ENCODE measurements at places on chromosomes 11 and 22.

- DNase-seq = no peak
Measured at GRCh38 chr22:31646186-31647019, 15.6 kb downstream of the PISD start.

DNA sequence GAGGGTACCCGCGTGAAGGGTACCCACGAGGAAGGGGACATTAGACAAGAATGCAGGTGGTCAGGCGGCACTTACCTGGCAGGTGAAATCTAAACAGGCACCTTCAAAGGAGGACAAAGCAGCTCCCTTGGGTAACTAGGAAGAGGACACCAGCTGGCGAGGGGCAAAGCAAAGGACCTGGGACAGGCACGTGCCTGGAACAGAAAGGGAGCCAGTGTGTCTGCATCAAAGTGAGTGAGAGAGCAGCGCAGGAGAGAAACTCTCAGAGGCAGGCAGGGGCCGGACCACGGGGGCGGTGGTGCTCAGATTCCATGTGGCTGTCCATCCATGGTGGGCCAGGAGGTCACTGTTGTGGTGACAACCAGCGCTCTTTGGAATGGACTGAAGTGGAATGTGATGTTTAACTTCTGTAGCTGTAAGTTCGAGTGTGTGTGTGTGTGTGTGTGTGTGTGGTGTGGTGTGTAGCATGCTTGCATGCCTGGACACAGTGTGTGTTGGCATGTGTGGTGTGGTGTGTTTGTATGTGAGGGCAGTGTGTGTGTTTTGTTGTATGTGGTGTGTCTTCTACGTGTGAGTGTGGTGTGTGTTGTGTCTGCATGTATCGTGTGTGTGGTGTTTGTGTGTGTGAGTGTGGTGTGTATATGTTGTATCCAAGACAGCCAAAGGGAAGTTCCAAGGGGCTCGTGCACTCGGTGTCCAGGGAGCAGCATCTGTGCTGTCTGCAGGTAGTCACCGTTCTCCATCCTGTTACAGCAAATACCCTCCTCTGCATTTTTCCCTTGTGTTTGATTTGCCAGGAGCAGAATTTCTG is 86.4 kb downstream of the CDKN1C start:
- DNase-seq = peak; percentile 7

- DNase-seq = no peak
Measured at GRCh38 chr11:93942176-93942575, 79.0 kb upstream of the HEPHL1 start.

DNA sequence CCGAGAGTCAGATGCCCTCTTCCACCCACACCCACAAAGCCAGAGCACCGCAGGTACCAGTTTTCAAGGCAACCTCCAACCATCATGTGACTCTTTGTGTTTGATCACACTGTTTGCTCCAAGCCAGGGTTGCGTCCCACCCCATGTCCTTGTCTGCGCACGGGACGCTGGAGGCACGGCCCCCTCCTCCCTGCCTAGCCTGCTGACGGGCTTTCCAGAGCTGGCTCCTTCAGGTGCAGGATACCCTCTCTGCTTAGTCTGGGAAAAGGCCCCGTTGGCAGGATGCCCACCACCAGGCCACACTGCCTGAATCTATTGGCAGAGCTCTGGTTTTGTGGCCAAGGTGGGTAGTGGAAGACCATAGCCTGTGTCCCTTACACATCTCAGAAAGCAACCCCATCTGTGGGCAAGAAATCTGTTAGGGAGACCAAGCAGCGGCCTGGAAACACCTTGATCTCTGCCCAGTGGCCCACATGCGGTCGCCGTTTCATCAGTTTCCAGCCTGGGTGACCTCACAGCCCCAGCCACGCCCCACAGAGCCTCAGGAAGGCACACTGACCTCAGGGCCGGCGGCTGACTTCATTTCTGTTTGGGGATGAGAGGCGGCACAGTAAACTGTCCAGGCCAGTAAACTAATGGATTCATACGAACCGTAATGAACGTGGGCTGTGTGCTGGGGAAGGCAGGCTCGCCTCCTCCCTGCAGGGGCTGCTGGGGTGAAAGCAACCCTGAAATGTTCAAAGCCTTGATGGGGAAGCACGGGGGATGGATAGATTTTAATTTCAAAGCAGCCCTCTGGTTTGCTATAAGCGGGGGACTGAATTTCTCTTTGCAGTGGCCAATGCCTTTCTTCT is 25.8 kb downstream of the CDPF1 start:
- no peak for DNase-seq

DNA sequence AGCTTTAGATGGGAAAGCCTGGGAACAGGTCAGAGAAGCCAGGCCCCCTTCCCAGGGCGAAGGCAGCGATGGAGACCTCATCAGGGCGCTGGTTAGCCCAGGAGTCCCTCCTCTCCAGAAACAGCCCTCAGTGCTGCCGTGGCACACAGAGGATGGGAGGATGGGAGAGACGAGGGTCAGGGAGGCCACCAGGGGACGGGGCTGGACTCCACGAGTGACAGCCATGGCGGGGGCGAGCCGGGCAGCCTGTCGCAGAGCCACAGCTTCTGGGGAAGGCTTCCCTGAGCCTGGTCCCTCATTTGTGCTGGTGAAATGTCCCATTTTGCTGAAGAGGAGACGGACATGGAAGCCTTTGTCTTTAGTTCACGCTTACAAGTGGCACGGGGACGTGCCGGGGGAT is 1390.5 kb downstream of the TBC1D22A start:
- no peak for DNase-seq

- DNase-seq = no peak
Measured at GRCh38 chr11:80173371-80174136, 732.7 kb upstream of the TENM4 start.

DNA sequence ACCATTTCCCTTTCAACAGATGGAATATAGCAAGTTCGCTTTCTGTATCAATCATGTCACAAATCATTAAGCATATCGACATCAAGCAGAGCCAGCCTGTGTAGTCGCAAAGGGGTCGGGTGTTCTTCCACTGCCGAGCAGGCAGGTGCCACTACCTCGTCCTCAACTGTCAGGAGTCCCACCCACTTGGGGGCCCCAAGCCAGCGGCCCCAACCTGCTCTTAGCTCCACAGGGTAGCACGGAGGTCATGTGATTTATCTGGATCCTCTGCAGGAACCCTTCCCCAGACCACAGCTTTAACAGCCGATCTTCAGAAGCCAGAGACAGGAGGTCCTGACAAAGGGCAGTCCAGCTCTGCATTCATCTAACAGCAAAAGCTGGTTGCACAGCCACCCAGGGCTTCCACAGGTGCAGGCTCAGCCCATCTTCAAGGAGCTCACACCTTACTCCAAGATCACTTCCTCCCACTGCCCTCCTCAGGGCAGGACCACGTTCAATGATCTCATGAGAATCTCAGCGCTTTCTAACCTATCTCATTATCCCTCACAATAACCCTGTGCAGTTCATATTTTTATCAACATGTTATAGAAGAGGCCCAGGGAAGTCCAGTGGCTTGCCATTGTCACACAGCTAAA is 110.2 kb downstream of the TRIM29 start:
- DNase-seq = no peak

DNA sequence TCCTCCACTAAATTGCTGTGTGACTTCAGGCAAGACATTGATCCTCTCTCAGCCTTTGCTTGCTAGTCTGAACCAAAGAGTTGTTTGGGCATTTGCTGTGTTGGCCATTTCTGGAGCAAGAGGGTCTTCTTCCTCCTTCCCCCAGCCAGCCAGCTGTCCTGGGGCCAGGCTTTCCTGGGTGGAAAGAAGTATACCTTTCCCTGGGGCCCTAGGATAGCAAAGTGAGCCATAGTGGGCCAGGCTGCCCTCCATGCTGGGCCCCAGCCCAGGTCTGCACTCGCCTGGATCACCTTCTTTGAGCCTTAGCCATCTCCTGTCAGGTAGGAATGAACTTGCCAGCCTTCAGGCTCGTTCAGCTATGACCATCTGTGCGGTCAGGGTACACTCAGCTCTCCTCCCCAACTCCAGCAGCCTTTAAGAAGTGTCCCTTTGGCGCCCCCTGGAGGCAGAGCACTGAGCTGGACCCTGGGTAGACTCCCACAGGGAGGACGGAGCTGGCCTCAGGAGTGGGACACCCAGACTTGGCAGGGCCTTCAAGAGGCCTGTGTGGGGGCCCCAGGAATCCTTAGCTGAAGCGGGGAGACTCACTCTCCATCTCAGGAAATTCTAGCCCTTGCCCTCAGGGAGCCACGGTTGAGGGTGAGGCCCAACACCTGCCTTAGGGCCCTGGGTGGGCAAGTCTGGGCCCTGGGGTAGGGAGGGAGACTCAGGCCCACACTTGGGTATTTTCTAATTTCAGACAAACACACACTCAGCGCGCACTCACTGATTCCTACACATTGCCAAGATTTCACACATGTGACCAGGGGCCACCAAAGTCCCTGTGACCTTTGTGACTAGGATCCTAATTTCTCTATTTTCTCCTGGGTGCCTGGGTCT is 35.6 kb upstream of the TPBGL start:
- peak; percentile 91 for DNase-seq

DNA sequence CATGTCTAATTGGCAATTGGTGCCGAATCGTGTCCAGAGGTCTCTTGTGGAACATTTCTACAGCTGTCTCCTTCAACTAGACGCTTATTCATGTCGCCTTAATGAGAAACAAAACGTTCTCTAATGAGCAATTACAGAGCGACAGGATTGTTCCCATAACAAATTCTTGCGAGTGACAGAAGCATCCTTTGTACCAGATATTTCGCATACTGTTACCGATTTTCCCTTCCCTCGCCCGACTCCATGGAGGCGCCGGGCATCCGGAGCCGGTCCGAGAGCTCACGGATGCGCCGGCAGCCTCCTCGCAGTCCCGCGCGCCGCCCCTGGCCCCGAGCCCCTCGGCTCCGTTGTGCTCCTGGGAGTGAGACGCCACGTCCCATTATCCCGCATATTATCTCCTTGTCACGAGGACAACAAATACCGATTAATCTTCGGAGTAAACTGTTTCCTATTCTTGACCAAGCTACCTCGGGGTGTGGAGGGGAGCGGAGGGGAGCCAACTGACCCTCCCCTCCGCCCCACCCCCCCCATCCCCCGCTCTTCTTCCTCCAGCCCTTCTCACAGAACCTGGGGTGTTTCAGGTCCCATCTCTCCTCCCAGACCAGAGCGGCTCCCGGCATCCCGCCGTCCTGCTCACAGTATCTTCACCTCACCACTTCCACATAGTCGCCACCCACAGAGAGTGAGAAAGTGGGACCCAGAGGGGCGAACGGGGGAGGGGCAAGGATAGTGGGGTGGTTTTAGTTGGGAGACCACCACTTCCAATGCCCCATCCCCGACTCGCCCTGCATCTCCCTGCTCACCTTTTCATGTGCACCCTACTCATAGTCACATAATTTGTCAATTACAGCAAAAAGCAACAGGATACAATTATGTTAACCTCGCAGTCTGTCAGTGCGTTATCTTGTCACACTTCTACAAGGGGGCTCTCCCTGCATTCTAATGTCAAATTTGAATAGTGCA is 11.4 kb downstream of the PAX6 start:
- DNase-seq = no peak

GRCh38 chr22:44183287-44183588 is 2.5 kb downstream of the PARVG start:
- DNase-seq = no peak

DNA sequence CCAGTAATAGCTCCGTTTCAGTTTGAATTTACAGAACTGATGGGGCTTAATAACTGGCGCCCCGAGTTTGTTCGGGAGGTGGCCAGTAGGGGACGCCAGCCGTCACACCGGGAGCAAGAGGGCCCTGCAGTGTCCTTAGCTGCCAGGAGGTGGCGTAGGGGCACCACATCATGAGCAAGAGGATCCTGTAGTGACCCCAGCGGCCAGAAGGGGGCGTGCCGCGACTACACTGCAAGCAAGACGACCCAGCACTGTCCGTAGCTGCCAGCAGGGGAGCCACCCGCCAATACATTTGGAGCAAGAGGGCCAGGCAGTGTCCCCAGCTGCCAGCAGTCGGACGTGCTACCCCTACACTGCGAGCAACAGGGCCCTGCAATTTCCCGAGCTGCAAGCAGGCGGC is 663.7 kb upstream of the B3GAT1 start:
- DNase-seq = peak; percentile 84

DNA sequence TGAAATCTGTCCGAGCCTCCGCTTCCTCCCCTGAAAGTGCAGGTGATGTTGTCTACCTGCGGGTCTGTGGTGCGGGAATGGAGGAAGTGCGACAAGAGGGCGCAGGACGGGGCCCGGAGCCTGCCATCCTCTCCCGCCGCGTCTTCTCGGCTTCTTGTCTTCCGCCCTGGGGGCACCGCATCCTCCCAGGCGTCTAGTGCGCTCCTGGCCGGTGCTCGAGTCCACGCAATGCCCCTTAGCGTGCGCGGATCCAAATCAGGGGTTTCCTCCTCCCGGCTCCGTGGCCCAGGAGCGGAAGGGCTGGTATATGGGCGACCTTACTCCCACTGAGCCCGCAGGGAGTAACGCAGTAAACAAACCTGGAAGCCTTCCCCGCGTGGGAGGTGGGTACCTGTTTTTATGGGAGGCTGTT is 405 bp downstream of the SFI1 start:
- DNase-seq = no peak

GRCh38 chr11:67022341-67022933 is 497 bp upstream of the SYT12 start:
- peak; percentile 48 for DNase-seq

GRCh38 chr11:131739243-131739882 is 368.9 kb downstream of the NTM start:
- DNase-seq = no peak

DNA sequence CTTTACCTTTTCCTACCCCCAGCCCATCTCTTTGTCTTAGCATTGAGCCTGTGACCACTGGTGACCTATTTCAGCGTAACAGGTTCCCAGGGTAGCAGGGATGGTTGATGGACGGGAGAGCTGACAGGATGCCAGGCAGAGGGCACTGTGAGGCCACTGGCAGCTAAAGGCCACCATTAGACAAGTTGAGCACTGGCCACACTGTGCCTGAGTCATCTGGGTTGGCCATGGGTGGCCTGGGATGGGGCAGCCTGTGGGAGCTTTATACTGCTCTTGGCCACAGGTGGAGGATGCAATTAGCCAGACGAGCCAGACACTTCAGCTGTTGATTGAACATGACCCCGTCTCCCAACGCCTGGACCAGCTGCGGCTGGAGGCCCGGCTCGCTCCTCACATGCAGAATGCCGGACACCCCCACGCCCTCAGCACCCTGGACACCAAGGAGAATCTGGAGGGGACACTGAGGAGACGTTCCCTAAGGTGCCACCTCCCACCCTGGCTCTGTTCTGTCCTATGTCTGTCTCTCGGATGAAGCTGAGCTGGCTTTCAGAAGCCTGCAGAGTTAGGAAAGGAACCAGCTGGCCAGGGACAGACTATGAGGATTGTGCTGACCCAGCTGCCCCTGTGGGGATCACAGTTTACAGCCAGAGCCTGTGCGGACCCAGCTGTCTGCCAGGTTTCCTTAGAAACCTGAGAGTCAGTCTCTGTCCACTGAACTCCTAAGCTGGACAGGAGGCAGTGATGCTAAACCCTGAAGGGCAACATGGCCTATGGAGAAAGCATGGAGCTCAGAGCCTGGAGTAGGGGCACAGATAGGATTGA is 29.8 kb downstream of the PIK3IP1 start:
- DNase-seq = peak; percentile 47

DNA sequence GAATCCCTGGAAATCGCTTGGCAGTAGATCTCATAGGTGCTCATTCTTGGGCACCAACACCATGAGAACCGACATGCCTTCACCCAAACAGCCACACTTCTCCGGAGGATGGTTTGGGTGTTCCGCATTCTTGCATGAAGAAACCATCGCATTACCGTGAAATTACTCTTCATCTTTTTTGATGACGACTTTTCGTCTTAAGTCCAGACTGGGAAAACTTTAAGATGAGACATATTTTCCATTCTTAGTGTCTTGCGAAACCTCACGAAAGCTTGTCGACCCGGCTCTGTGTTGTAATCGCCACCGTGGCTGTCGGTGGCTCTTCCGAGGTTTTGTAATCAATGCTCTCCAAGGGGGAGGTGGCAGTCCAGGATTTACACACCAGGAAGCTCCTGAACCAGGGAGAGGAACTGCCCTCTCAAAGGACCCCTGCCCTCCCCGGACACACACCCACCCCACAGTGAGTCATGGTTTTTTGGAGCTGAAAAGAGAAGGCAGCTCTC is 1.7 kb downstream of the TOM1 start:
- no peak for DNase-seq
